Hindlimb muscle (tissue), 1 donor: ENCODE measurements at places on chromosomes 3 and 15. TPM values are rescaled to one million over a fixed set of nuclear protein-coding genes. Genes with fewer than 3 reads are reported as not detected.

The GCHFR gene
- 4.7 TPM for polyA plus RNA-seq

The CLDN11 gene
- polyA plus RNA-seq = 1.7 TPM

The LTF gene
- polyA plus RNA-seq = 3.7 TPM

The CCR9 gene
- polyA plus RNA-seq = not detected

The FYTTD1 gene
- 64.1 TPM for polyA plus RNA-seq

The PRKCI gene
- polyA plus RNA-seq = 19.3 TPM

The SIDT1 gene
- 1.7 TPM for polyA plus RNA-seq

The MAP2K5 gene
- polyA plus RNA-seq = 21.1 TPM

The SAMD7 gene
- not detected for polyA plus RNA-seq

The GOLGA8G gene
- not detected for polyA plus RNA-seq

The SLC22A13 gene
- polyA plus RNA-seq = 0.18 TPM

The CHL1 gene
- polyA plus RNA-seq = 2.6 TPM

The BRPF1 gene
- polyA plus RNA-seq = 13.3 TPM

The TMEM158 gene
- 1.2 TPM for polyA plus RNA-seq

The BCHE gene
- polyA plus RNA-seq = 53.2 TPM

The XCR1 gene
- polyA plus RNA-seq = 0.35 TPM

The ZNF660 gene
- polyA plus RNA-seq = 5.7 TPM

The BFSP2 gene
- not detected for polyA plus RNA-seq

The WDR93 gene
- 0.14 TPM for polyA plus RNA-seq

The TMEM40 gene
- polyA plus RNA-seq = 18.9 TPM

The ALDH1A3 gene
- 10.9 TPM for polyA plus RNA-seq

The FURIN gene
- polyA plus RNA-seq = 35.3 TPM

The ACVR2B gene
- polyA plus RNA-seq = 15.8 TPM

The ZNF502 gene
- 5.8 TPM for polyA plus RNA-seq
